ENCODE measurements at places on chromosomes 2 and 18.

DNA sequence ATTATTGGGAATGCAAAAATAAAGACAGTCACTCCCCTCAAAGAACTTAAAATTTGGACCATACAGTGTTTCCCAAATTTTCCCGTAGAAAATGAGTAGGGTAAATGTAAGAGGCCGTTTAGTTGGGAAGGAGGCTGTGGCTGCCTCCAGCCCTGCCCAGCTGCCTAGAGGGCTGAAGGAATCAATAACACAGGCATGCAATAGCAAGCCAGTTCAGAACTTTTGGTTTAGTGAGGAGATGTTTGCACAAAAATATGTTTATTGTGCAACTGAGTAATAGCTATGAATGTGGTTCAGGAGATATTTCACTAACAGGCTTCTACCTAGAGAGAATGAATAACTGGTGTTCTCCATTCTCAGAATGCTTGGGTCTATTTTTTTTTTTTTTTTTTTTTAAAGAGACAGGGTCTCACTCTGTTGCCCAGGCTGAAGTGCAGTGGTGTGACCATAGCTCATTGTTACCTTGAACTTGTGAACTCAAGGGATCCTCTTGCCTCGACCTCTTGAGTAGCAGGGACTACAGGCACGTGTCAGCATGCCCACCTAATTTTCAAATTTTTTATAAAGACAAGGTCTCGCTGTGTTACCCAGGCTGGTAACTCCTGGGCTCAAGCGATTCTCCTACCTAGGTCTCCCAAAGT is 23.6 kb downstream of the UGP2 start:
- DNase-seq = no peak

GRCh38 chr2:14388724-14389123 is 243.8 kb upstream of the LRATD1 start:
- DNase-seq = no peak

GRCh38 chr18:79695269-79695668 is 15.7 kb downstream of the CTDP1 start:
- no peak for DNase-seq

DNA sequence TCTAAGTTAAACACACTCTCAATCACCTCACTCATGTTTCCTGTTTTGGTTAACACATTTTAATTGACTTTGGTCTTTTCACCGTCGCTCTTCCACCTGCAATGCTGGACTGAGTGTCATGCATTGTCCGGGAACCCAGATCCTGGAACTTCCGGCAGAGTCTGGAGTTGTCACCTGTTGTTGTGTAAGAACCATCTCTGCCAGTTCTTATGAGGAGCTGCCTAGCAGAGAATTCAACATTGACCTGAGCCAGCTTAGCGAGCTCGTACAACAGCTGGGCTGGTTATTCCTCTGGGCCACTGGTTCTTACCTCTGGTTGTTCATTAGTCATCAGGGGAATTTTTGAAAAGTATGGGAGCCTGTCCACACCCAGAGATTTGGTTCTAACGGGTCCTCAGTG is 75.7 kb downstream of the BCL2L11 start:
- DNase-seq = no peak

GRCh38 chr18:32661486-32662299 is 111.1 kb downstream of the KLHL14 start:
- DNase-seq = no peak

DNA sequence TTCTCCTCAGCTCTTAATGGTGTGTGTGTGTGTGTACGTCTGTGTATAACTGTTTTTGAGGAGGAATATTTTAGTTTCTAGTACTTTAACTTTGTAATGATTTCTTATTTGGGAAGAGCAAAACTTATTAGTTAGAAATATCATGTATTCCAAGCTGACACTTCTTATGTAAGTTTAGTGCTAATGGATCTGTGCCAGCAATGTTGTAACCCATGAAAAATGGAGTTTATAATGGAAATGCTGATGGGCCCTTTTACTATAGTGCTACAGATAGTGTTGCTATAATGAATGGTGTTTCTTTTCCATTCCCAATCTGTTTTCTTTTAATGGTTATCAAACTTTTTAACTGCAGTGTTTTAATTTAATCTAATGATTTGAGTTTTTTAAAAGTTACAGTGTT is 49.8 kb upstream of the OTX1 start:
- DNase-seq = no peak

GRCh38 chr2:195813421-195813820 is 156.4 kb downstream of the SLC39A10 start:
- DNase-seq = no peak

GRCh38 chr18:949724-950631 is 45.3 kb downstream of the ADCYAP1 start:
- no peak for DNase-seq

- no peak for DNase-seq
These were observed 295.5 kb downstream of the EPHA4 start for GRCh38 chr2:221276601-221277000.

GRCh38 chr2:47867205-47867604 is 39.1 kb downstream of the FBXO11 start:
- peak; percentile 27 for DNase-seq

- no peak for DNase-seq
These were observed 47.8 kb downstream of the SATB2 start for GRCh38 chr2:199409759-199410529.

DNA sequence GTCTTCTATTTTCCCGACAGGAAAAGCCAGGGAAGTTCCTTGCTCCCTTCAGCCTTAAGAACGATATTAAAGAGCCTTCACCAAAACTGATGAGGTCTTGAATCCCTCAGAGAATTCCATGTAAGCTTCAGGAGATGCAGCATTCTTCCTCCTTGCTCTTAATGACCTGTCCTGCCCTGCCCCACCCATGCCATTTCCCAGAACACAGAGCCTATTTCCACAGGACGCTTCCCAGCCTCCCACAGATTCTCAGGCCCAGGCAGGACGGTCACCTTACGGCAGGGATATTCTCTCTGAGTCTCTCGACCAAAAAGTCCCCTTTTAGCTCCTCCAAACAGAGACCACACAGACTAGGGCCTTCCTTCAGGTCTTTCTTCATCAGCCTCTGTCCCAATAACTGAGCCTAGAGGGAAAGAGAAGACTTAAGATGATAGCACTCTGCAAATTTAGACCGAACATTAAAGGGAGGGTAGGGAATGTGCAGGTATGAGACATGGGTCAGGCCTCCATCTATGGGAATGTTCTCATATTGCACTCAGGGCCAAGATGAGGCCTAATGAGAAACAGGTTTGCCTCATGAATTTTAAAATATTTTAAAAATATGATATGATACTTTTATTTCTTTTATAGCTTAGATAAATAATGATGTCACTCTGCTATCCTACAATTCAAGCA is 62.1 kb downstream of the COBLL1 start:
- DNase-seq = no peak

DNA sequence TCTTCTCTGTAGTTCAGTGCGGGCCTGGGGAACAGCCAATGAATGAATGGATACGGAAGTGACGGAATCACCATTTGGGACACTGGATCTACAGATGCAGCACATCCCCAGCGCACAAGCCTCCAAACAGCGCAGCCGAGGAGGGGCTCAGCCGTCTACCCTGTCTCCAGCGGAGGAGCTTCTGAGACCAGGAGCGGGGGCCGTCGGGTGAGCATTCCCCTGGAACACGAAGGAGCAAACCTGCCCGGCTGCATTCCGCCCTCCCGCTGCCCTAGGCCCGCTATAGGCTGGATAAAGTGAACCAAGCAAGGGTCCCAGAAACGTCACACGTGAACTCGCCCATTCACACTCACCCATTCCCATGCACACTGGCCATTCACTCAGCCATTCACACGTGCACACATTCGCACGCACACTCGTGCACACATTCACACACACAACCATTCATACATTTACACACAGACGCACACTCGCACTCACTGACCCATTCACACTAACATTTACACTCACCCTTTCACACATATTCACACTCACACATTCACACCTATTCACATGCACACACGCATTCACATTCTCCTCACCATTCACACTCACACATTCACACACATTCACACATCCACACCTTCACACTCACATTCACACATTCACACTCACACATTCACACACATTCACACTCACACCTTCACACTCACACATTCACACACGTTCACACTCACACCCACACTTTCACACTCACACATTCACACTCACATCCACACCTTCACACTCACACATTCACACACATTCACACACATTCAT is 63.4 kb downstream of the BIN1 start:
- no peak for DNase-seq

GRCh38 chr2:8656160-8656641 is 25.7 kb upstream of the ID2 start:
- DNase-seq = peak; percentile 76

DNA sequence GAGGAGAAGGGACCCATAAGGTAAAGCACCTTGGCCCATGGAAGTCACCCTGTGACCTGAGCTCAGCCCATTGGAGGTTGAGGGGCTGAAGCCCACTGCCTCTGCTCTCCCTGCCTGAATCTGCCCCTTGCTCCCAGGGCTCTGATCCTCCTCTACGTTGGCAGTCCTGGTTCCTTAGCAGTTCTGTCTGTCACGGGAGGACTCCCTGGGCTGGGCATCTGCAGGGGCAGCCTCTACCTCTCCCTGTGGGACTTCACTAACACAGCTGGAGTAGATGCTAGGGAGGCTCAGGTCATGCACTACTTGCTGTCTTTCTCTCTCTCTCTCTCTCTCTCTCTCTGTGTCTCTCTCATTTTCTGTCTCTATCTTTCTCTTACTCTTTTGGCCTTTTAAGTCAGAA is 8.7 kb downstream of the GYPC start:
- no peak for DNase-seq

GRCh38 chr18:25853691-25854433 is 236.6 kb downstream of the SS18 start:
- DNase-seq = no peak

- DNase-seq = no peak
These were observed 1992.5 kb upstream of the PIK3C3 start for GRCh38 chr18:39962546-39962945.

DNA sequence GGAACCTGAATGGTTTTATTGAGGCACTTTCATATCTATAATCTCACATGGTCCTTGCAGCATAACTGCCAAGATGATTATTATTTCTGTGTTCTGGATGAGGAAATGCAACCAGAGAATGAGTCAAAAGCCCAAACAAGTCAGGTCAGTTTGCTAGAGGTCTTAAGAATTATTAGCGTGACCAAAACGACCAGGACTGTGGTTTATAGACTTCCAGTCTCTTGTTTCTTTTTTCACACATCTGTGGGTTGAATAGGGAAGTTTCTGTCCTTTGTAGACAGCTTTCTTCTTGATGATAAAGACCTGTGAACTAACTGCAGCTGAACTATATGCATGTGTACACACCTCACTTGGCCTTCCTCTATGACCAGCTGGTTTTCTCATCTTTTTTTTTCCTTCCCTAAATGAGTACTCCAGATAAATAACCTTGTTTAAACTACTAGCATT is 13.9 kb downstream of the ADAM23 start:
- no peak for DNase-seq

DNA sequence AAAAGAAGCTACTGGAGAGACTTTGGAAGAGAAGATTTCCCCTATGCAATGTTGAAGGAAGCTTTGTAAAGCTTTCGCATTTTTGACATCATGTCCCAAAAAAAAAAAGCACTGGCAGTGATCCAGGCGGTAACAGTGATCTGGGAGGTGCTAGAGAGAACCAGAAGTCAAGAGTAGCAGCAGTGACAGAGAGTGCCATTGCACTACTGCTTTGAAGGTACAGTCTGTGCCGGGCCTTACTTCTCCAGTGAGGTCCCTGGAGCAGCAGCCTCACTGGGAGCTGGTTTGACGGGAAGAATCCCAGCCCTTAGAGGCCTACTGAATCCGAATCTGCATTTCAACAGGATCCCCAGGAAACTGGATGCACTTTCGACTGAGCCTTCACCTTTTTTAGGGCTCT is 50.9 kb upstream of the ATL2 start:
- no peak for DNase-seq

GRCh38 chr2:11574176-11575046 is 40.6 kb downstream of the GREB1 start:
- no peak for DNase-seq

DNA sequence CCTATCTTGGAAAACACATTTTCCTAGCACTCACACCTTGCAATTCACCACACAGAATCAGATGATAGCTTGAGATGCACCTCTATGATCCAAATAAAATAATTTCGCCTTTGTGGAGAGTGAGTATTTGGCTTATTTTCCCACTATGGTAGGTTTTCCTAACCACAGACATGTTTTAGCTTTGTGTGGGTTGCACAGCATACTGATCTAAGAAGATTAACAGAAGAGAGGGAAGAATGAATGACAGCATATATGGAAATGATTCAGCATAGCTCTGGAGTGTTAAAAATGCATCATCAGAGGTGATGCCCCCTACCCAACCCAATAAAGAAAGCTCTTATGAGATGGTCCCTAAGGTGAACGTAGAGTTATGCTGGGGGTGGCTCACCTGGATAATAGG is 72.5 kb downstream of the GCA start:
- no peak for DNase-seq

DNA sequence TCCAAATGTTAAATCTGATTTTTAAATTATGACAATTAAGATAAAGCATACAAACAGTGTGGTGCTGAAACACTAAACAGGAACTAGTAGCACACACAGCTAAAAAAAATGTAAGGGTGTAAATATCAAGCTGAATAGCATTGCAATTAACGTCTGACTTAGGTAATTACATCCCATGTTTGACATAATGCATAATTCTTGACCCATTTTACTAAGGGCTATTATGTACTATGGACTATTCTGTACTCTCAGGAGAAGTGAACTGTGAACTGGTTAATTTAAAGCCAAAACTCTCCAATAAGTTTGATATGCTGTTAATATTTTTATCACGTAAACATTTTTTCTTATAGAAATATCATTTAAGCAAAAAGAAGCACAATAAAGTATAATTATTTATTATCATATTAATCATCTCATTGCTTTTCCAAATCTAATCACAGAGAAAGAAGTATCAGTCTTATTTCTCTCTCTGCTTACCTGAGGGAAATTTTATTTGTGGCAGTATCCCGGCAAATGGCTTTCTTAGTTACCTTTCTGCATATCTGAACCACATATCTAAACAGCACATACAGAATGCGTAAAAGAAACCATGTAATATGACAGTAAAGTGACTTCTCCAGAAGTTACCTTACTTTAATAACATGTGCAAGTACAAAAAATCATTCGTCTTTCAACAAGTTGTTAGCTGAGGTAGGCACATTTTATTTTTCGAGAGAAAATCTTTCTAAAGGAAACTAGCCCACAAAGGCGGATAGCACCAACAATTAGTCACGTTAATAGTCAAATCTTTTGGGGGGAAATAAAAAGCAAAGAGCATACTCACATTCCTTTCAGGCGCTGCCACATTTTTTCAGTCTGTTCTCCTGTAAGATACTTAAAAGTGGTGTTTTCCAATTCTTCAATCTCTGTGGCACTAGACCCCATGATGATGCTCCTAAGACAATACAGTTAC is 94.9 kb upstream of the PDE1A start:
- no peak for DNase-seq

DNA sequence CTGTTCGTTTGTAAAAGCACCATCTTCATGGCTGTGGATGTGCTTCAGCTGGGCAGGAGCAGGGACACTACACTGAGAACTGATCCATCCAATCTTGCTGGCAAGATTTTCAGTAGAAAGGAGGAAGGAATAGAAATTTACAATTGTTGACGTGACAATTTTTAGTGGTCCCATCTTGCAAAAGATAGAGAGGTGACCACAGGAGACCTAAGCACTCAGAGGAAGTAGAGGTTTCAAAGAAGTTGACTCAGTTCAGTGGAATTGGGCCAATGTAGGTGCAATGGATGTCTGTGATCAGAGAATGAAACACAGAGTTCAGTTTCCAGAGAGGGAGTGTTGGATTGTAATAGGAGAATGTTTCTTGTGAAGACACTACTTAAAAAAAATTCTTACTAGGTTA is 1.4 kb downstream of the UGT1A5 start:
- DNase-seq = no peak

GRCh38 chr2:205161156-205161839 is 521.0 kb upstream of the NRP2 start:
- no peak for DNase-seq

GRCh38 chr2:172672114-172672513 is 63.5 kb upstream of the RAPGEF4 start:
- DNase-seq = no peak

All from fibroblast of the conjunctiva (primary cell).